ENCODE measurements at places on chromosomes 12 and 14.

GRCh38 chr12:27922531-27923139, 49.9 kb downstream of the PTHLH start:
- no peak for DNase-seq

DNA sequence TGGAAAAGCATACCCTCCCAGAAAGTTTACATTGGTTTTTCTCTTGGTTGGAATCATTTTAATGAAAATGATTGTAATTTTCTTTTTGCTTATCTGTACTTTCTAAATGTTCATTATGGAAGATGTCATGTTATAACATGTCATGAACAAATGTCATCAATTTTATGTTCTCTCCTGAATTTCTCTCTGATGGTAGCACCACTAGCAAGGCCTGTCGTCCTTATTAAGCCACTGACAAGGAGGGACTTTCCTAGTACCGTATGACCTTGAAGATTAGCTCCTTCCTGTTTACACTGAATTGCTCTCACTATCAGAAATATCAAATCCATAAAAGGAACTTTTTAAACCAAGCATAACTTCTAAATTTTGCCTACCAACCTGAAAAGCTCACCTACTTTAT, 99.0 kb downstream of the ESR2 start:
- DNase-seq, result no peak

GRCh38 chr14:80867091-80867490, 74.4 kb downstream of the CEP128 start:
- no peak for DNase-seq

- no peak for DNase-seq
These were observed 59.0 kb downstream of the GAS2L3 start for GRCh38 chr12:100632445-100632892.

DNA sequence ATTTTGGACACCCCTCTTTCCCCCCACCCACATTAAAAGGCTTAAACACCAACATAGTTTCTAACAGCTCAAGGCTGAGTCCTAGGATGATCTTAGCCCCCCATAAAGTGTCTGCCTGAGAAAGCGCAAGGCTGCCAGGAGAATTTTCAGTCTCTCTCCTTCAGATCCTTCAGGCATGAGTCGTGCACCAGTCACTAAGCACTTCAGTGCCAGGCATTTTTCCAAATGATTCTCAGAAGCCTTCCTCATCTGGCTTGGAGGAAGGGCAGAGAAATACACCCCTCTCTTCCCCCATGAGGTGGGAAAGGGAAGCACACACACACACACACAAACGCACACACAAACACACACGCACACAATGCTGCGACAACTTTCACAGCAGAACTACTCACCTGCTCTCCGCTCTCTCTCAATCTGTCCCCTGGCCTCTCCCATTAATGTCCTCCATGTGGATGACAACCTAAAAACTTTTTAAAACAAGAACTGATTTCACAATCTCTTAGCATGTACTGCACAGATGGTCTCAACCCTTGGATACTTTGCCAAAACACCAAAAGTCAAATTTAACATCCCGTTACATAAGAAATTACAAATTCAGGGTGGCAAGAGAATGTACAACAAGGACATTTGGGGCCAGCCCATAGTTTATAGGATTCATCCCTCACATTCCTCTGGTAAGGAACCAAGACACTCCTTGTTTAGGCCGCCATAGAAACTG, 49.8 kb downstream of the CKAP4 start:
- no peak for DNase-seq

DNA sequence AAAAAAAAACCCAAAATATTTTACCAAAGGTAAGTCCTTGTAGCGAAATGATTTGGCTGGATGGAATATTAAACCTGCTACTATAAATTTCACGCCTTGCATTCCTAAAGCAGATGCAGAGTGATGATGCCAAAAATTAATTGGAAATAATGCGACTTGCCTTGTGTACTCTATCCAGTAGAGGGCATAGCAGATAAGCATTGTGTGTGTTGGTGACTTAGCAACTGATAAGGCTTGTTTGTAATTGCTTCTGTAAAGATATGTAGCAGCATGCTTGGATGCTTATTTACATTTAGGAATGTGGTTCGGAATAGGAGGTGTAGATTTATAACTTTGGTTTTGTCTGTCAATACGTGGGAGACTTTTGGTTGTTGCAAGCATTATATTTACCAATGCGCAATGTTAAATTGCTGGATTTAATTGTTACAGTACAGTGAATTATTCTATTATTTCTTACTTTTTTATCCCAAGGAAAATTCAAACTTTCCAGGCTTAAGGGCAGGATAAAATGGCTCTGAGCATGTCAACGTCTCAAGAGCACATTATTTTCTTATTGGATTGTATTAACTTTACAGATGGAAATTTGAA, 80.5 kb downstream of the TMEM260 start:
- DNase-seq, result peak; percentile 66

DNA sequence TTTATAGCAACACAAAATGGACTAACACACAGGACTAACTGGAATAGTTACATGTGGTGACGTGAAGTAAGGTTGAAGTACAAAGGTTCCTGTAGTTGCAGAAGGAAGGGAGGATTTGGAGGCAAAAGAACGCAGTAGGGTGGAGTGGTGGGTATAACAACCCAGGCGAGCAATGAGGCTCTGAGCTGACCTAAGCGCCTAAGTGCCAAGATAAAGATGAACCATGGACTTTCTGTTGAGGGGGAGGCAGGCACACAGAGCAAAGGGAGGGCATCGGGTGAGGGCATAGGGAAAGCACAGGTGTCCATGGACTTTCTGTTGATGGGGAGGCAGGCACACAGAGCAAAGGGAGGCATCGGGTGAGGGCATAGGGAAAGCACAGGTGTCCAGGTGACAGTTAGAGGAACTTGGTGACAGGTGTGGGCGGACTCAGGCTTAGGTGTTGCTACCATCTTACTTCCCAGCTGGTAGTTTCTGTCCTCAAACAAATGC, 15.2 kb downstream of the SCNN1A start:
- DNase-seq, result no peak

- DNase-seq, result no peak
These were observed 90.1 kb downstream of the SLC6A15 start for GRCh38 chr12:84822525-84822924.

- no peak for DNase-seq
These were observed 34.8 kb downstream of the TRIP11 start for GRCh38 chr14:92005019-92005418.

DNA sequence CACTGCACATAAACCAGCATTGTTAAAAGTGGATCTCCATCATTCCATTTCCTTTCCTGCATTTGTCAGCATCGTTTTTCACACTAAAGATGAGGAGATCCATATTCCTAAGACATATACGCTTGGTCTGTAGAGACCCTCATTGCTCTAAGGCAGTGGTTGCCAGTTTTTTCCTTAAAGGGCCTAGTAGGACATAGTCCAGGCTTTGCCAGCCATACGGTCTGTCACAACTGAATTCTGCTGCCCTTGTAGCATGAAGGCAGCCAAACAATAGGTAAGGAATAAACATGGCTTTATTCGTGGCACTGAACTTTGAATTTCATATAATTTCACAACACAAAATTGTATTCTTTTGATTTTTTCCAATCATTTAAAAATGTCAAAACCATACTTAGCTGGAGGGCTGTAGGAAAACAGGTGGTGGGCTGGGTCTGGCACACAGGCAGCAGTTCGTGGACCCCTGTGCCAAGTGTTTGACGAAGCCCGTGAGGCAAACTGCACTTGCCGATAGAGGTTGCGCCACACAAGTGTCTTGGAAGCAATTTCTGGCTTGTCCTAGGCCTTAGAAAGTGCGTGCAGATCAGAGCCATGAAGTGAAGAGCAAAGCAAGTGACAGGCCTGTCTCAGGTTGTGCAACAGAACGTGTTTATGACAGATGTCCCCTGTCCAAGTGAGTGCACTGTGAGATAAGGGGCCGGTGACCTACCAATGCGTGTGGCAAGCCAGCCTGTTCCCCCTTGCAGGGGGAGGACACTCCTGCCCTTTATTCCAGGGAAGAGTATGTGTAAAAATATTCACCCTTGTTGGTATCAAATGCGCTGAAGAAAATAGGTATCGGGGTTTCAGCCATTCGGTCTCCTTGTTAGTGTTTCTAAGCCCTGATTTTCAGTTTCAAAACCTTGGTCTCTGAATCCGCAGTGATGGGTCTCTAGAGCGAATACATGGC, 916 bp upstream of the CHPT1 start:
- peak; percentile 28 for DNase-seq

DNA sequence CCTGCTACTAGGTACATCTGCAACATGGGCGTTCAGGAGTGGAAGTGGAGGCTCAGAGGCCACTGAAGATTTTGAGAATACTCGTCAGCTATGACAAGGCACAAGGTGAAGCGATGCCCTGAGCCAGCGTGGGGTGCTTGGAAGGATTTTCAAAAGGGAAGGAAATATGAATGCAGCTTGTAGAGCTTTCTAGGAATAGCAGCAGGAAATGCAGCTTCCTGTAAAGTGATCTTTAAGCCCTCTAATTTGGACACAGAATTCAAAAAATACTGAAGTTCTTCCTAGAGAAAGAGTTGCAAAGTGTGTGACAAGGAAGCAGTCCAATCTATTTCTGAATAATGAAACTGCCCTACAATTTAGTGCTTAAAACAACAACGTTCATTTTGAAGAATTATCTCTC, 13.2 kb upstream of the C1S start:
- DNase-seq, result no peak

- DNase-seq, result no peak
These were observed 204.5 kb downstream of the SPTSSA start for GRCh38 chr14:34257505-34257904.

DNA sequence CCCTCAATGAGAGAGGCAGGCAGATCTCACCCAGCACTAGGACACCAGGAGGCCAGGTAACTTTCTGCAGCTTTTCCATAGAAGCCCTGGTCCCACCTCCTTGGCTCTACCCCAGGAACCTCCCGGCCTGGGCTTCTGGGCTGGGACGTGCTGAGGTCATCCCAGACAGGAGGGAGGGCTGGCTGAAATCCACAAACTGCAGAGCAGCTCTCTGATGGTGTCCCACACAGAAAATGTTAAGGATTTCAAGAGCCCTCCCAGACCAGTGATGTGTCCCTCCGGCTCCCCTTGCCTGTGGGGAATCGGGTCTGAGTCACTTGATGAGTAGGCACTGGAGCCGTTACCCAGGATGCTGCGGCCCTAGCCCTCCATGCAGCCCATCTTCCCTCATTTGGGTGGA, 124.1 kb downstream of the ESRRB start:
- no peak for DNase-seq

- DNase-seq, result no peak
These were observed 19.5 kb upstream of the SPIC start for GRCh38 chr12:101455685-101456084.

DNA sequence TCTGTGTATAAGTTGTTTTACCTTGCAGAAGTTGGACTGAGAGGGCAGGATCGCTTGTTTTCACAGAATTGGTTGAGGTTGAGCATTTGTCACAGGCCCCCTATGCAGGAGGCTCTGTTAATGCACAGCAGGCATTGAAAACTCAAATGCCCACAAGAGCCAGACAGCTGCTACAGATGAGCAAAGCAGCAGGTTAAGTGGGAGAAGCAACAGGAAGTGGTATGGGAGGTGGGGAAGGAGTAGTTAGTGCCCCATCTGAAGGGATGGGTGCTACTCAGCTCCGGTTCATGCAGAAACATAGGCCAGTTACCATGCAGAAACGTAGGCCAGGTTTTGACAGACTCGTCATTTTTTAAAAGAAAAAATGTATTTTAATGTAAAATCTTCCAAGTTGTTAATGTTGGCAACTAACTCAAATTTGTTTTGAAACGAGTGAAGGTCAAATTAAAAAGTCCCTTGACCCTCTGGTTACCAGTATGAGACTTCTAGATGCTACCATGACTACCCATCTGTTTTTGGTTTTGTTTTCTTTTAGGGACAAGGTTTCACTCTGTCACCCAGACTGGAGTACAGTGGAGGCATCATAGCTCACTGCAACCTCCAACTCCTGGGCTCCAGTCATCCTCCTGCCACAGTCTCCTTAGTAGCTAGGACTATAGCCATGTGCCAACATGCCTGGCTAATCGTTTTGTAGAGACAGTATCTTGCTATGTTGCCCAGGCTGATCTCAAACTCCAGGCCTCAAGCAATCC, 84.7 kb upstream of the FRMD6 start:
- DNase-seq, result no peak

GRCh38 chr12:10095971-10096370, 2.8 kb downstream of the CLEC1A start:
- DNase-seq, result no peak

DNA sequence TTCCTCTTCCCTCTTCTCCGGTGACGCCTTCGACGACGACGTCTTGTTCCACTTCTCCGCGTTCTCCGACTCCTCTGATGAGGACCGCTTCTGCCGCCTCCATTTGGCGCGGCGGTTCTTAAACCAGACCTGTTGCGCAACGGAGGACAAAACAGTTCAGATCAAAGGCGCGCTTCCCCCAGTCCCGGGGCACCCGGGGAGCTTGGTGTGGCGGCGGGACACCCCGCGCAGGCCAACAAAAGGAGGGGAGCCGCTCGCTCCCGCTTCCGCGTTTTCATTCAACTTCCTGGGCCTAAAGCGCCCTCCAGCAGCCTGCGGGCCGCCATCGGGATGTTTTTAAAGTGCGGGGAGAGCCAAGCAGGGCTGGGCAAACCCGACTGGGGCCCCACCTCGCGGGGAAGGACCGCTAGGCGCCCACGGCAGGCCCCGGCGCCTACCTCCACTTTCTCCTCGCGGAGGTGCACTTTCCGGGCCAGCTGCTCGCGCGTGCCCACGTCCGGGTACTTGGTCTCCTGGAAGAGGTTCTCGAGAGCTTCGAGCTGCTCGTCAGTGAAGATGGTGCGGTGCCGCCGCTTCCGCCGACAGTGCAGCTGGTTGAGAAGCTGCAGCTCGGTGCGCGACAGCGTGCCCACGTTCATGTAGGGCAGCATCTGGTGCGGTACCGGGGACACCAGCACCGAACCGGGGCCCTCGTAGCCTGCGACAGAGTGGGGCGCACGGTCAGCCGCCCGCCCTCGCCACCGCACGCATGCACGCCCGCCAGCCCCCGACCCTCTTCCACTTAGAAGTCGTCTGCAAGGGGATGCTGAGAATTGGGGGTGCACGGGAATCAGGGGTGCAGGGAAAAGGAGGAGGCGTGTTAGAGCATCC, 1.2 kb downstream of the GSC start:
- no peak for DNase-seq

DNA sequence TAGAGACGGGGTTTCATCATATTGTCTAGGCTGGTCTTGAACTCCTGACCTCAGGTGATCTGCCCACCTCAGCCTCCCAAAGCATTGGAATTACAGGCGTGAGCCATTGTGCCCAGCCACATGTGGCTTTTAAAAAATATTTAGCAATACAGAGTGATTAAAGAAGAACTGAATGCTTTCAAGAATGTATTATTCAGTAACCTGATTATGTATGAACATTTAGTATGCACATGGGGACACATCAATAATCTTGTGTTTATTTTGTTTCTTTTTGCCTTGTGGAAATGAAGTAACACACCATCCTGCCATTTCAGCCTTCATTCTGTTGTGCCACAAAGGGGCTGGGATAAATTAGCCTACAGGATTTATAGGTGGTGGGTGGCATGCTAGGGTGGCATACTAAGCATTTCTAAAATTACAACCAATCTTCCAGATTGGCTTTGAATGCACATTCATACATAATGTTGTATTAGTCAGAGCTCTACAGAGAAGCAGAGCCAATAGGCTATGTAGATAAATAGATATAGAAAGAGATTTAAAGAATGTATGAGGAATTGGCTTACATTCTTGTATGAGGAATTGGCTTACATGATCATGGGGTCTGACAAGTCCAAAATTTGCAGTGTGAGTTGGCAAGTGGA, 25.5 kb upstream of the TXNRD1 start:
- no peak for DNase-seq

- peak; percentile 60 for DNase-seq
These were observed 195.5 kb downstream of the CACNA1C start for GRCh38 chr12:2248087-2248900.

- DNase-seq, result peak; percentile 52
These were observed 34.2 kb upstream of the DEGS2 start for GRCh38 chr14:100193417-100194357.

GRCh38 chr12:8156845-8157244, at the start of gene ZNF705A:
Gene ZNF705A (plus strand): TSS chr12:8157015. CDS start chr12:8172626, 15,611 bp downstream.
- DNase-seq, result no peak
